Muscle of leg (tissue), 16 donors: ENCODE measurements at places on chromosomes 1 and 21. TPM values are rescaled to one million over a fixed set of nuclear protein-coding genes. Genes with fewer than 3 reads are reported as not detected.

DNA sequence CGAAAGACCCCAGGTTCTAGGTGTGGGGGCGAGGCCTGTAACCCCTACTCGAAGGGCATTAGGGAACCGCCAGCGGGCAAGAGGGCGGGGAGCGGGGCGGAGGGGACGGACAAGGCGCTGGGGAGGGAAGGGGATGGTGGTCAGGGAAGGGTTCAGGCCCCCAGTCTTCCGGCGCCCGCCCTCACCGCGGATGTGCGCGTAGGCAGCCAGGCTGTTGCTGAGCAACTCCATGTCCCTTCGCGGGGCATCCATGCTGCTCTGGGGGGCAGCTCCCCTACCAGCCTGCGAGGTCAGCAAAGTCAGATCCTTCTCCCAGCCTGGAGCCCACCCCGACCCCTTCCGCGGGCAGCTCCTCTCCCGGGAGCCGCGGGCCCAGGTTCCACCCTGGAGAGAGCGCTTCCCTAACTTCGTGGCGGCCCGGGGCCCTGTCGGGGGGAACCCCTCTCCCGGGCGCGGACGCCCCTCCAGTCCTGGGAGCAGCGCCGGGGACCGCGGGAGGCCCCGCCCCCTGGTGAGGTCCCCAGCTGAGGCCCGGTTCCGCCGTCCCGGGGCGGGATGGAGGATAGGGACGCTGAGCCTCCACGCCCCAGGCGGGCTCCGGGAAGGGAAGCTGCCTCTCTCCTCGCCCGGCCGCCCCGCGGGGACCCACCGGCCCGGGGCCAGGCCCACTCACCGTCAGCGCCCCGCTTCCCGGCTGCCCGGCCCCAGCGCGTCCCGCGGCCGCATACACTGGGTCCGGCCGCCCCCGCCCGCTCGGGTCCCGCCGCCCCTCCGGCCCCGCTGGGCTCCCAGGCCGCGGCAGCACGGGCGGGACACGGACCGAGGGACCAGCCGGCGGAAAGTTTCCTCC, 434 bp downstream of the EVA1B start:
- DNase-seq: peak; percentile 76

- DNase-seq: peak; percentile 55
These were observed 27.7 kb downstream of the PTPRF start for GRCh38 chr1:43558346-43558841.

DNA sequence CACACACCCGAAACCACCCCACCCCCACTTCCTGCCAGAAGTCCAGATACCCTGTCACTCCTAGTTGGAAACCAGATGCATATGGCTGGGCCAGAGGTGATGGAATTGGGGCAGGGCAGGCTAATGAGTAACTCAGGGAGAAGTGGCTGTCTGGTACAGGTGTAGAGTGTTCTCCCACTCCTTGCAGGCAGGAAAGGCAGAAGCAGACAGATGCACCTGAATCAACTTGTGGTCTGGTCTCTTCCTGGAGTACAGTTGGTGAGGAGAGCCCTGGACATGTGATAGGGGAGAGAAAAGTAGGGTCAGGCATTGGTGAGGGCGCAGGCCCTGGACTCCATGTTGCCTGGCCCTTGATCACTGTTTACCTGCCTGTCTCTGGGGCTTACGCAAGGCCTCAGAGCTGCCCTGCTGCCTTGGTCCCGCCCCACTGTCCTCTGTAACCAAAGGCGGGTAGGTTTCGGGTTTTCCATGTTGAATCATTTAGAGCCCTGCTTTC, 2.5 kb downstream of the CGN start:
- DNase-seq: no peak

The OVAAL gene
- not detected for polyA plus RNA-seq

DNA sequence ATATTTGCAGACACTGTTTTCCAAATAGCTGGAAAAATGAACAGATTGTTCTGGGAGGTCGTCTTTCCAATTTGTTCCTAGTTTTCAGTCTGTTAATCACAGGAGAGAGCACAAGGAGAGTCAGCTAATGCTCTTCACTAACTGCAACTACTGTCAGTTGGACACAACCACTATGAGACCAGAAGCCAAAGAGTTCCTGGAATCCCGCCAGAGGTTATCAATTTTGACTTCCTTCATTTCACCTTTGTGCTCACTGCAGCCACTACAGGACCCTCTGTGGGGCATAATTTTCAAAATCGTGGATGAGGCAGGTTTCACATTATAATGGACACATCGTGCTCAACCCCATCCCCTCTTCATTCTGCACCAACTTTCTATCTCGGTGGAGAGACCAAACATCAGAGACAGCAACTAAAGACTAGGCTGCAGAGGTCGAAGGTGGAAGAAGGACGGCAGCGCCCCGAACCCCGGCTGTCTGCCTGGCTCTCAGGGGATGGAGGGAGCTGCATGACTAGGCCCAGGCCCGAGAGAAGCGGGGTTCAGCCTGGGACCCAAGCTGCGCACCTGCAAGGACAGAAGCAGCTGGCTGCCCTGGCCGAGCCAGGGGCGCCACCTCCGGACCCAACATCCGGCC, 602 bp downstream of the KIAA0319L start:
- no peak for DNase-seq

The PLEKHN1 gene
- not detected for polyA plus RNA-seq

The TBX15 gene
- 69.8 TPM for polyA plus RNA-seq

The KRTAP7-1 gene
- not detected for polyA plus RNA-seq

GRCh38 chr1:212671342-212672031, 28.2 kb downstream of the BATF3 start:
- DNase-seq: peak; percentile 80

GRCh38 chr1:226063224-226063976, 884 bp downstream of the H3-3A start:
- DNase-seq: peak; percentile 79
